ENCODE measurements at places on chromosomes 12 and 14.

GRCh38 chr12:131539381-131539780 lies 171.5 kb upstream of the SFSWAP start:
- DNase-seq: no peak

DNA sequence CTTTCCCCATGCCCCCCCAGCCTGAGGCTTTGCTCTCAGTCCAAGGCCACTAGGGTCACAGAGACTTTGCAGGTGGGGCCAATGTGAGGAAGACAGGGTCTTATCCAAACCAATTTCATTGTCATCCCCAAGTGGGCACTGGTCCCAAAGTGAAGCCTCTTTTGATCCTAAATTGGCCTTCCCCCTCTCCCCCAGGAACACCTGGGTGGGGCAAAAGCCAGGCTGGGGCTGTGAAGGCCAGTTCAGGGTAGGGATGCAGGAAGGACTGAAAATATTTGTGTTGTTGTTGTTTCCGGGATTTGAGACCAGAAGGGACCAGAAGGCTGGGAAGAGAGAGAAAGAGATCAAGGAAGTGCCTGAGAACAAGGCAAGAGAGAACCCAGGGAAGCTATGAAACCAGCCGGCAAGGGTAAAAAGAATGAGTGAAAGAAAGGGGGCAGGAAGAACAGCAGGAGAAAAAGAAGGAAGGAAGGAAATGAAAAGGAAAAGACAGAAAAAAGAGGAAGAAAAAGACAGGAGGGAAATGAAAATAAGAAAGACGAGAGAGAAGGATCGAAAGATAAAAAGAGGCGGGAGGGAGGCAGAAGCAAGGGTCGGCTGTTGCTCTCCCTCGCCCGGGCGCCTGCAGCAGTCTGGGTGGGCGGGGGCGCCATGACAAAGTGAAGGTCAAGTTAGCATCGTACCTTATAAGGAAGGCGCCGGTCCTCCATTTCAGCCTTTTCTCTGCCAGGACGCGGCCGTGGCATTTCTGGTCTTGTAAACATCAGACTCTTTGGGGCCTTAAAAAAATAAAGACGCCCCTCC lies 7.4 kb upstream of the HOXC11 start:
- DNase-seq: peak; percentile 24

GRCh38 chr12:93315907-93316622 lies 61.7 kb upstream of the NUDT4 start:
- DNase-seq: no peak

DNA sequence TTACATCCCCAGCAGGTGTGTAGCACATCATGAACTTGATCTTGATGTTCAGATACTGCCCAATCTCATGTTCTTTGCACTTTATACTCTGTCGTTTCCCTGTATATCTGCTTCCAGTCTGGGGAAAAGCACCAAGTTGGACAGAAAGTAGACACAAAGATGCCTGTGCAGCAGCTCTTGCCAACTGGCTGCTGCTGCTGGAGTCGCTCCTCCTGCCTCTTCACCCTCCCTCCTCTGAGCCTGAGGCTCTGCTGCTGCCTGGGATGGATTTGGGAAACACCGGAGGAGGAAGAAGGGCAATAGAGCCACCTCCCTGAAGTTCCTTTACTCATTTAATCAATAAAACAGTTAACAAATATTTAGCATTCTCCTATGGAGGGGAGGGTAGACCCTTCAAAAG lies 32.4 kb downstream of the ADCK1 start:
- no peak for DNase-seq

DNA sequence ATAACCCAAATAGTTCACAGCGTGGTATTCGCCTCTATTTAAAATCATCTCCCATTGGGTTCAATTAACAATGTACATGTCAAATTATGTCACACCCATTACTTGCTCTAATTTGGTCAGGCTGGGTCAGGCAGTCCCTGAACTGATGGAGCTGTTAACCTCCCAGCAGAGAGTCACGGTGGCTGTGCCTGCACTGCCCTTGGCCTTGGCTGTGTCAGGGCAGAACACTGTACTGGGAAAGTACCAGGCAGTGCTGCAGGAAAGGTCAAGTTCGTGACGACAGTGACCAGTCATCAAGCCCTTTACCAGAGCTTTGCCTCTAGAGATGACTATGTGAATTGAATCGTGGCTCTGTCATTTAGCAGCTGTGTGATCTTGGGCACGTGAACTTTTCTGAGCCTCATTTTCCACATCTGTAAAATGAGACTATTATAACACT lies 100.0 kb downstream of the ARF6 start:
- no peak for DNase-seq

DNA sequence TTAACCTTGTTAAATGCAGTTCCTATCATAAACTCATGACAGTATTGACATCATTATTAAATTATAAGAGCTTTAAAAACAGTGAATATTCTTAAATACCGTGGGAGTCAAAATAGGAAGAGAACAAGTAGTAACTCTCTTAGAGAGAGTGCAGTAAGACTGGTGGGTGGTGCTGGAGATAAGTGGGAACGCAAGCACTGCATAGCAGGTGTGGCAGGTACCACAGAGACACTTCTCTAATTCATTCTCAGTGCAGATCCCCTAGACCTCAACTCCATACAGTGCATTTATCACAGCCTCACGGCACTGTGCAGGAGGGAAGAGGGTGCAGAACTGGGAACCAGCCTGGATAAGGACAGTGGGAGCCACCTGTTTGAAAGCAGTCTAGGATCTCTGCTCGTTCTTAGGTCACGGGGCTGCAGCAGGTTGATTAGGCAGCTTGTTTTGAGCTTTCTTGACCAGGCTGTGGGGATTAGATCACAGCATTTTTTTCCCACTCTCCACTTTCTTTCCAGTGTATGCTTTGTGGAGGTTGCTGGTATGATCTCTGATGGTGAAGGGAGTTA lies 165.6 kb downstream of the PRKCH start:
- DNase-seq: no peak

DNA sequence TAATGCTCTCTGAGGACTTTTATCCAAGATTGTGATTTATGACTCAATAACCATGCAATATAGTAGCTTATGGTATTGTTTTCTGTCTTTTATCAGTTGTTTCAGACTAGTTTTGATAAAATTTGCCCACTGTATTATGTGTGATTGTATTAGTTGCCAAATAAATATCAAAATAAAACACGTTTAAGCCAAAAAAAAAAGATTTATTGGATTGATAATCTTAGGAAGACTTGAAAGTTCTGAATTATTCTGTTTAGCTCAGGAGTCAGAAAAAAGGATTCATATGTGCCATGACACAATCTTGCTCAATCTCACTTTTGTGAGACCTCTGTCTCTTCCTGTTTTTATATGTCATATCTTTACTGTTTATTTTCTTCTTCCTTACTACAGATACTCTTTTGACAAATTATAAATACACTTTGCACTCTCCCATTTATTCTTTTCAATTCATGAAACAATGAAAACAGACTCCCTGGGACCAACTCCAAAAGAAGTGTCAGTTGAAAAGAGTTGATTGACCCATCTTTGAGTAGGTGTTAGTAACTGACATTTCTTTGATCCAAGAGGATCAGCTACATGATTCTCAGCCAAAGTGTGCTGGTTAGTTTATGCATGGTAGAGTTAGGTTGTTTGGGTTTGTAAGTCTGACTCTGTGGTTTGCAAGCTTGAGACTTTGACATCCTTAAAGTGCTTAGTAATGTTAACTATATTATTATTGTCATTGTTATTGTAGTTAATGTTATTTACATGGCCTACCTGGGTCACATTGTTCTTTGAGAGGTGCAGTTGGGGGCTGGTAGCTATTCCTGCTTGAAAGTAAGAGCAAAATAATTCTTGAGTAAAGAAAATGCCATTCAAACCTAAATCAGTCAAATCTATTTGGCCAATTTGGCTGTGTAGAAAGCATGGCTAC lies 2.5 kb downstream of the OR6C76 start:
- DNase-seq: no peak

DNA sequence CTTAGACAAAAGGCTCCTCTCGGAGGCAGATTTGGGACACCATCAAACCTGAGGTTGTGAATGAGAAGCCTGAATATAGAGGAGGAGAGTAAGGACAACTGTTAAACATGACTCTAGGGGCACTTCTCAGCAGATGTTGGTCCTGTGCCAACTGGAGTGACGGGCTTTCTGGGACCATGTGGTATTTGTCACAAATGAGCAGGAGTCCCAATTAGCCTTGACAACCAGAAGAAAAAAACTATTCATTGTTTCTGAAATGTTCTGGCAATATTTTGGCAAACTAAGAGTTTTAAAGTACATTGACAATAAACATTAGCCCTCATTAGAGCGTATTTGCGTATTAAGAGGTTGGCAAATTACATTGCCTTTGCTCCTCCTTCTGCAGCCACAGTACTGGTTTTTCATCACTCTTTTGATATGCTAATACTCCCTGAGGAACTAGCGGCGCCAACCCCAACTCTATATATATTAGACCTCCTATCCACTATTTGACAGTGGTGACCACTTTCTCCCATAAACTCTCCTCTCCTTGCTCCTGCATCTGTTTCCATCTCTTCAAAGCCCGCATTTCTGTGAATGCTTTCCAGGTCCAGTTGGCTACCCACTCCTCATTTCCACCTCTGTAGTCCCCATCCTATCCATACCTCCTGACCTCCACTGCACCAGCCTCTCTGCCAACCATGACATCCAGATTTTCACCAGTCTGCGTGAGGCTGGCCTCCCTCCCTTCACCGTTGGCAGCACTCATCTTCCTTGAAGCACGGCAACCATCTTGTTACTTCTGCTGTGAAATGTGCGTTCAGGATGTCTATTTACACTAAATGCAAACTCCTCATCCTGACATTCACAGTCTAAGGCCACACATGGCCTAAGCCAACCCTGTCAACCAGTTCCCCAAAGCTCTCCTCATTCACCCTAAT lies 100.7 kb downstream of the ZFC3H1 start:
- DNase-seq: peak; percentile 28

- DNase-seq: peak; percentile 95
Observed at GRCh38 chr14:54465654-54466053, 23.1 kb downstream of the GMFB start.

DNA sequence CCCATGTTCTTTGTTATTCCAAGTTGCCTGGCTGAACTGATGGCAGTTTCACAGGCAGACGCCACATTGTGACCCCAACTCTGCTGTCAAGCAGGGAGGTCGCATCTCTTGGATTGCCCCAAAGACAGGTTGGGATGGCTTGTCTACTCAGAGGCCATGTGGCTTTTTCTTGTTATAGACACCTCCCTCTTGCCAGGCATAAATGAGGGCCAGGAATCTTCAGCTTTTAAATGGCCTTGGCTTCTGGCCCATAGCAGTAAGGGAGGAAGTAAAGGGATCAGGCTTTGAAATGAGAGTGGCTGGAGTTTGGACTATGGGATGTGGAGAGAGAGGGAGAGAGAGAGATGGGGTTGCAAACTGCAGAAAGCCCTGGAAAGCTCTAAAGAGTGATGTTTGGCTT lies 215.0 kb downstream of the TBX5 start:
- DNase-seq: no peak

DNA sequence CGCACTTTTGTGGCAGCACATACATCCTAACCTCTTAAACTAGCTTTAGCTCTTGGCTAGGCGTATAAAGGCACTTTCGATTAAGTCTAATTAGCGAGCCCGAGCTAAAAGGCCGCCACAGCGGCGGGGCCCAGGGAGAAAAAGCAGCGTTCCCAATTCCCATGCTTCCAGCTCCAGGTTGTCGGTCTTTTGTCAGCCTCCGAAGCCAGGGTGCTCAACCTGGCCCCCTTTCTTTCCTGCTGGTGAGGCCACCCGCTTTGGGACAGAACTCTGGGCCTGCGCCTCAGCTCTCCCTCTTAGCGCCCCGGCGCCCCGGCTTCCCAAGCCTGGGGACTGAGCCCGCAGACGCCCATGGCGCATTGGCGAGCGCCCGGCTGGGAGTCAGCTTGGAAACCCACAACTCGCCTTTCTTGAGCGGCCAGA lies 33.3 kb upstream of the TBX5 start:
- DNase-seq: no peak

DNA sequence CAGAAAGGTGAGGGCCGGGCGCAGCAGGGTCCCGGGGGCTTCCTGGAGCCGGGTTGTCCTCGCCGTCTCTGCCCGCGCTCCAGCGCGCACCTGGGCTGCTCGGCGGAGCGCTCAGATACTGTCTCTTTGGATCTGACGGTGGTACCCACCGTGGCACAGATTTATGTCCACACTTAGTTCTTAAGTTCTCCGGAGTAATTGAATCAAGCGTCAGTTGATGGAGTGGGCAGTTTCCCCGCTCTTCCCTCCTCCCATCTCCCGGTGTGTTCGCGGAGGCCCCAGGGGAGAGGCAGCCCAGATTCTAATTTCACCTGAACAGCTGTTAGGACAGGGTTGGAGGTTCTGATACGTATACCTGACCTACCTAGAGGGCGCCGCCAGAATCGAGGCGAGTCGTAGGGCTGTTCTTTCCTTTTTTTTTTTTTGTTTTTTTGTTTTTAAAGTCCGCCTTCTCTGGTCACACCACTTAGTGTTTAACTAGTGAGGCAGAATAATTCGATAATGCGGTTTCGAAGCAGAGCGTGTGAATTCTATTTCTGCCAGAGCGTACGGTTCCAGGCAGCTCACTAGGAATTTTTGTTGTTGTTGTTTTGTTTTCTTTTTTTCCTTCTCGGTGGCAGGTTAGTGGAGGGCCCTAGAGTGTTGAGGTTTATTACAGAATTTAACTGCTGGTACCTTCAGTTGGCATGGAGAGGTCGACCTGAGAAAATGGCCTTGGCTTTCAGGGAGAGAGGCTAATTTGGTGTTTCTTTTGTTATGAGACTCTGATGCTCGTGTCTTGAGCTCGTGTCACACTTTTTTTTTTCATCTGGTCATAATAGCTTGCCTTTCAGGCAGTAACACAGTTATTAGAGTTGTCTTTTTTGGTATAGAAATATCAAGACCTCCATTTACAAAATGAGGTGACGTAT lies 22.3 kb upstream of the GNS start:
- DNase-seq: peak; percentile 43

- DNase-seq: no peak
Observed at GRCh38 chr12:89663577-89664357, 44.9 kb downstream of the ATP2B1 start.

DNA sequence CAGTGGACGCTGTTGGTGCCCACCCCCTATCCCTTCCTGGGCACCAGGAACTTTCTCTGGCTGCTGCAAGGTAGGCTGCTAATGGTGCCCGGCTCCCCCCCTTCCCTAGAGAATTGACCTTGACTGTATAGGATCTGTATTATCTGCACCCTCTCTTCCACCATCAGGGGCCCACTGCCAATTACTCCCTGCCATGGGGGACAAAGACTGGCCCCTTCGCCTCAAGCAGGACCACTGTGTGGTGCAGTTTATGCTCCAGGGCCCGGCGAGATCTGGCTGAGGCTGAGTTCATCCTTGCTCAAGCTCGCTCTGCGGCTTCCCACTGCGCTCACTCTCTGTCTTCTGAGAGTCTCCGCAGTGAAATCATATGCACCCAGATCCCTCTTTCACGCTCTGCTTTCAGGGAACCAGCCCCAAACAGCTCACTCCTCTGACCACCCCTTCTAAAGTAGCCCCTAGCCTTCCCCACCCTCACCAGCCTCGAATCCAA lies 95.2 kb downstream of the LGMN start:
- no peak for DNase-seq

- DNase-seq: peak; percentile 60
Observed at GRCh38 chr12:100827901-100828520, 33.4 kb downstream of the ANO4 start.

DNA sequence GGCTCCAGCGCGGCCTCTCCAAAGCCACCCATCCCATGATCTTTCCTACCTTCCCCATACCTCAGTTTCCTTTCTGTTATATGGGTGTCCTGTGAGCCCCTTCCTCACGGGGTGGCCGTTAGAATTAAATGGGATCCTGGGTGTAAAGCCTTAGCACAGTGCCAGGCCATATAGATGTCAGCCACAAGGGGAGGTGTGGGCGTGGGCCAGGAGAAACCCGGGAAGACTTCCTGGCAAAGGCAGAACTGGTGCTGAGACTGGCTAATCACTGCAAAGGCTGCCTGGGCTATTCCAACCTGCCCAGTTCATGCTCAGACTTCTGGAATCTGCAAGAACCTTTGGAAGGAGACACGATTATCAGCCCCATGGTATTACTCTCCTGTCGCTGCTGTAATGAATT lies 11.0 kb upstream of the NCOR2 start:
- DNase-seq: no peak
